ENCODE measurements at places on chromosomes 1 and 21.

DNA sequence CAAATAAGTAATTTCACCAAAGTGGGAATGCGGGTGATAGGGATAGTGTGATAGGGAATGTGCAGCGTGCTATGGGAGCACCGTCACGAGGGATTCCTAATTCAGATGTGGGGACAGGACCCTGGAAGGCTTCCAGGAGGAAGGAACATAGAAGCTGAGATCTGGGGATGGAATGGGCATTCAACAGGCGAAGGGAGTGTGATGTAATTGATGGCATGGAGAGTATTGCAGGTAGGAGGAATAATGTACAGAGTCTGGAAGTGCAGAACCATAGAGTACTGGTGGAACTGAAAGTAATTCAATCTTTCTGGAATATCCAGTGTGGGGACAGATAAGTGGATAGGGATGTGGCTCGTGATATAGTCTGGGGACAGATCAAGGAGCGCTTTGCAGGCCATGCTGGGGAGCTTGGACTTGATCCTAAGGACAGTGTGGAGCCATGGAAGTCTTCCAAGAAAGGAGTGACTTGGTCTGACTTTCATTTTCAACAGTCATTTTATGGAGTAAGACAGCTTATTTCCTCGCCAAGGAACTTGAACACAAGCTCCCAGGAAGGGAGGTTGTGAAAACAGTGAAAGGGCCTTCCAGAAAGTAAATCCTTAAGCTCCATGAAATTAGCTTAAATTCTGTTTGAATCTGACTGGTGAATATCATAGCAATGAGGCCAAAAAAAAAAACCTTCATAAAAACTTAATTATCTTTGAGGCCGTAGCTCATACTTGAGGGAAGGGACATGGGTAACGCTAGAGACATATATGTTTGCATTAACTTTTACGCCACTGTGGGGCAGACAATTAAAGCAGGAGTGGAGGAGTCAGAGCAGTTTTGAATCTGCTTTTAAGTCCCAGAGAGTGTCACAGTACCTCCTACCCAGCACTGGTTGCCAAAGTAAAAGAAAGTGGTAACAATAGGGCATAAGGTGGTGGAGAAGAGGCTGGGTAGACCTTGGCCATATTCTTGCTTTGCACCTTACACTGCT, 55.8 kb downstream of the ROR1 start:
- DNase-seq: no peak

- DNase-seq: no peak
Observed at GRCh38 chr1:246577082-246577719, 10.9 kb downstream of the CNST start.

- DNase-seq: no peak
Observed at GRCh38 chr1:62962901-62963776, 179.2 kb downstream of the ATG4C start.

- no peak for DNase-seq
Observed at GRCh38 chr1:242691610-242691945, 167.1 kb upstream of the PLD5 start.

- no peak for DNase-seq
Observed at GRCh38 chr1:171901245-171901644, 59.9 kb downstream of the DNM3 start.

- DNase-seq: no peak
Observed at GRCh38 chr1:8516278-8516777, 198.4 kb downstream of the SLC45A1 start.

DNA sequence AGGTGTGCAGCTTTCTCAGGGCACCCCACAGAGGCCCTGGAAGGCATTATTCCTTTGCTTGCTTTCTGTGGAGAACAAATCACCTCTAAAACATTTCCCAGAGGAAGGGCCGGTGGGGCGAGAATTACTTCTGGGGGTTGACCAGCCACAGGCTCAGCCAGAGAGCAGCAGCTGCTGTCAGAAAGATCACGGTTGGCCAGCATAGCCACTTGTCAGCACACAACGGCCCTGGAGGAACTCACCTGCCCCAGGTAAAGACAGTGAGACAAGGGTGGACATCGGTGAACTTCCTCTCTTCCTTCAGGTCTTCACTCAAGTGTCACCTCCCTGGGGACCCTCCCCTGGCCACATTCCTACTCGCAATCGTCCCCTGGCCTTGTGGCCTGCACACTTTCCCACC, 69.5 kb upstream of the CLDN14 start:
- no peak for DNase-seq

- DNase-seq: no peak
Observed at GRCh38 chr1:58911841-58912499, 128.1 kb upstream of the JUN start.

DNA sequence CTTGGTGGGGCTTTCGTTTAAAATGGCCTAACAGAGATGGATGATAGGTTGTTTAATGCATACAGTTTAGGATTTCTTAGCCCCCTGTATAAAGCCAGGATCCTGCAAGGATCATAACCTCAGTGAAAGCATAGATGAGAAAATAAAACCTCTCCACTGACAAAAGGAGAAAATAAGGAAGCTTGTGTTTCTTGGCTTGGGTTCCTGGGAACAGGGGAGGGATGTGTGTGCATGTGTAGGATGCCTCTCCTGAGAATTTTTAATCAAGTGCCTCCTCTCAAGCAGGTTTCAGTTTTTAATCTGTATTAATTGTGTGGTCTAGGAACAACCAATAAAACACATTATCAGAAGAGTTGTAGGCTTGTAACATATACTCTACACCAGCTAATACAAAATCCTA, 26.1 kb downstream of the PRKACB start:
- no peak for DNase-seq

DNA sequence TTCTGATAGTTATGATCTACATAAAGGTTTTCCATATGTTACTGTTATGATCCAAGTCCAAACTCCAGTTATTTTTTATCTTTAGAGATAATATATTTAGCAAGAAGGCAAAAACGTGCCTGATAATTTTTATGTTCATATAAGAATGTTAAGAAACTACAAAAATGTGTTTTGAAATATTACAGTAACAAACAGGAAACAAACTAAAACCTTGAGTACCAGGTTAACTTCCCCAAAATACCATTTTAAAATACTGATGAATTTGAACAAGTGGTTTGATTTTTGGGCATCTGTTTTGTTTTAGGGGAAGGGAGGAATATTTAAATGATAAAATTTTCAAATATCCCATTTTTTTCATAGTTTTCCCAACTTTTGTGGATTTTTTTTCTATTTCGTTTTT, 124.8 kb downstream of the NR5A2 start:
- DNase-seq: no peak

DNA sequence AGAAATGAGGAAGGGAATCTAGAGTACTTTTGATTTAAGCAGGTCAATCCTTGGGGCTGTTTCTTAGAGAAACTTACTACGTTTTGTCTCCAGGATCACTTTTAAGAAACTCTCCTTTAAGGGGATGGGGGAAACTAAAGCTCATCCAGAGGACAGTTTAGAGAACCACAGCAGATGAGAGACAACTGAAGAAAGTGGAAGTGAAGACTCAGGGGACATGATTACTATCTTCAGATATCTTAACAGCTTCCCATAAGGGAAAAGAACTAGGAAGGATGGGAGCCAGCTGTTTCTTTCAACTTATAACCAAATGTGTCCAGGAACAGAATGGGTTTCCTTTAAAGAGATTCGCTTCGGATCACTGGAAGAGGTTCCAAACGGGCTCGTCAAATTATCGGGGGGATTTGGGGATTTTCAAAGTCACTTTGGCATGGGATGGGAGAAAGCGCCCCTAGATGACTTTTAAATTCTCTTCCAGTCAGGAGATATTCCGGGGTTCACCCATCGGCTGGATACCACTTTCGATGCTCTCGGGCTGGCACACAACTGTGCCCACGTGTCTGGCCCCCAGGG, 1.2 kb downstream of the SCMH1 start:
- no peak for DNase-seq

GRCh38 chr1:237154157-237154556, 112.2 kb downstream of the RYR2 start:
- DNase-seq: no peak

DNA sequence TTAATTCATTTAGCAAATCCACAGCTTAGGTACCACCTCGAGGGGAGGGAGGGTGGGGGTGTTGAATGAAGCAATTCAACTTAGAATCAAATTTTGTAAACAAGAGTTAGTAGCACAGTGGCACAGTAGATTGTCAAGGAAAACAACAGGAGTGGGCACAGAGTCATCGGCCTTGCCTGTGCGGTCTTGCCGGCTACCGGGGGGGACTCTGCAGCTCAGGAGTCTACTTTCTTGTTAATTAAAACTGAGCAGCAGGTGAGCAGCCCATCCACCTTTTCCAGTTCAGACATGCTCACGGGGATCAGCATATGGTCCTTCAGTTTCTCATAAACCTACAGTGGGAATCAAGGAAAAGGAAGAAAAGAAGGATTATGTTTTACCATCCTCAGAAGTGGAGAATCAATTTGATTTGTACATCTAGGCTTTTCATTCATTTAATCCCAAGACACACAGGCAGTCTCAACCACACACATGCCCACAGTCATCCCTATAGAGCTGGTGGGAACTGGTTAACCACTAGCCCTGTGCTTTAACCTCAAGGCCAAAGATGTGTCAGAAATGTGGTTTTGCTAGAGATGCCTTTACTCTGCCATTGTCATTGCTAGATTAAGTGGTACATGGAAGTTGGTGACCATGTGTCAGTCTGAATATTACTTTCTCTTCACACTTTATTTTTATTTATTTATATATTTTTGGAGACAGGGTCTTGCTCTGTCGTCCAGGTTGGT, 45.0 kb upstream of the BCL10 start:
- DNase-seq: no peak

GRCh38 chr1:46363121-46363520, 22.5 kb downstream of the NSUN4 start:
- no peak for DNase-seq

DNA sequence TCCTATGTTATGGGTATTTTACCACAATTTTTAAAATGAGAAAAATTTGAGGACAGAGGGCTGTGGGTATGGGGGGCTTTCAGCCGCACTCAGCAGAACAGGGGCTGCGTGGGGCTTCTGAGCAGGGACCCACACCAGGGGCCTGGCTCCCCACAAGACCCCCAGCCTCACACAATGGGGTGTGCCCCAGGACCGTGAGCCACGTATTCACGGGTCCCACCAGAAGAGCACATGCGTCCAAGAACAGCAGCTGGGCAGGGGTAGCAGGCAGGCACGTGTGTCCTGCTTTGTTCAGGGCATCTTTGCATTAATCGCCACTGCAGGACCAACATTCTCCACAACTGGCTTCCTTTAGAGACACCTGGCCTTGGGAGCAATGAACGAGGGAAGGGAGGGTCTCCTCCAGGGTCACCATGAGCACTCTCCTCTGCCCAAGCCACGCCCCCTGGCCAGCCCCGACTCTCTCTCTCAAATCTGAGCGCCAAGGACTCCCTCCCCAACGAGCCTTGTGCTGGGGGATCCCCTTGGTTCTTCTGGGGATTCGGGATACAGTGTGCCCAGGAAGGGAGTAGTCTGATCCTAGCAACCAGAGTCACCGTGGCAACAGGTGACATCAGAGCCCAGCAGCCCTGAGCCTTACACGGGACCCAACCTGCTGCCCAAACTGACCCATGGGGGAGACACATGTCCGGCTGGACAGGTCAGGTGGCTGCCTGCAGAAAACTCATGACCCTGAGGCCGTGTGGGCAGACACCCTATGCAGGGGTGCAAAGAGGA, 7.4 kb upstream of the ARF1 start:
- DNase-seq: no peak

- DNase-seq: no peak
Observed at GRCh38 chr21:45737485-45738166, 94.1 kb downstream of the PCBP3 start.

GRCh38 chr21:23811805-23812204, 1795.5 kb downstream of the MRPL39 start:
- DNase-seq: no peak

GRCh38 chr21:42193131-42193671, 25.7 kb upstream of the ABCG1 start:
- no peak for DNase-seq

DNA sequence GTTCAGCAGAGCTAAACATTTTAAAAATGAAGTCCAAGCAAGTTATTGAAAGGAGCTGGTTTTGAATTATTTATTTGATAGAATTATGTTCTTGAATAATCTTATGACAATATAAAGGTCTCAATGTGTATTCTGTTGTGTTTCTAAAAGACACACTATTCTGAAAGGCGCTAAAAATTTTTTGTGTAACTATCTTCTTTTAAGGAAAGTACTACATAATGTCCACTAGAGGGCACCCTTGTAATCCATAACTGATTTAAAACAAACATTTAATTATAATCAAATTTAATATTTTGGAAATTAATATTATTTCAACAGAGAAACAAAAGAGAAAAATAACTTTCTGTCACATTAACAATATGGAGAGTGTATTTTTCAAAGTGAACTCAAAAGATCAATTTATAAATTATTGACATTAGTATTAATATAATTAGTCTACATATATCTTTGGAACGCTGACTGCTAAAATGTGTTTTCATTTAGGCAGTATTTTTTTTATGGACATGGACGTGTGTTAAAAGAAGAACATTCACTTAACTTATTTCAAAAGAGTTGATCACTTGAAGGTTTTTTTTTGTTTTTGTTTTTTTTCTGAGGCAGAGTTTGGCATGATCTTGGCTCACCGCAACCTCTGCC, 248.4 kb downstream of the DENND1B start:
- DNase-seq: no peak

DNA sequence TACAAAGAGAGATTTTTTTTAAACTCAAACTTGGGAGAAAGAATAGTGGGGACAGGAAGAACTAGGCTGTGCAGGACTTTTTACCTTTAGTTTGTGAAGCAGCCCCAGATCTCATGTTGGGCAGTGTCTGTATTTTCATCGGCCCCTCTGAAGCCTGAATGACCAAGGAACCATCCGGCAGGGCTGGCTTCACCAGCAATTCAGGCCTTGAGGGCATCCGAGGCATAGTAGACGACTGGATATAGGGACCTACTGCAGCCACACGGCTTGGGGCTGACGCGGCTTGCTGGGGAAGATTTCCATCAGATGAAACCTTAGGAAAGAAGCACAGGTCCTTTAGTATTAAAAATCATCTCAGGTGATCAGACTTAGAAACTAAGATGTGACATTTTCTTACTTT, 43.7 kb downstream of the TP53BP2 start:
- no peak for DNase-seq

GRCh38 chr1:31573261-31573660, 3.1 kb upstream of the TINAGL1 start:
- no peak for DNase-seq

DNA sequence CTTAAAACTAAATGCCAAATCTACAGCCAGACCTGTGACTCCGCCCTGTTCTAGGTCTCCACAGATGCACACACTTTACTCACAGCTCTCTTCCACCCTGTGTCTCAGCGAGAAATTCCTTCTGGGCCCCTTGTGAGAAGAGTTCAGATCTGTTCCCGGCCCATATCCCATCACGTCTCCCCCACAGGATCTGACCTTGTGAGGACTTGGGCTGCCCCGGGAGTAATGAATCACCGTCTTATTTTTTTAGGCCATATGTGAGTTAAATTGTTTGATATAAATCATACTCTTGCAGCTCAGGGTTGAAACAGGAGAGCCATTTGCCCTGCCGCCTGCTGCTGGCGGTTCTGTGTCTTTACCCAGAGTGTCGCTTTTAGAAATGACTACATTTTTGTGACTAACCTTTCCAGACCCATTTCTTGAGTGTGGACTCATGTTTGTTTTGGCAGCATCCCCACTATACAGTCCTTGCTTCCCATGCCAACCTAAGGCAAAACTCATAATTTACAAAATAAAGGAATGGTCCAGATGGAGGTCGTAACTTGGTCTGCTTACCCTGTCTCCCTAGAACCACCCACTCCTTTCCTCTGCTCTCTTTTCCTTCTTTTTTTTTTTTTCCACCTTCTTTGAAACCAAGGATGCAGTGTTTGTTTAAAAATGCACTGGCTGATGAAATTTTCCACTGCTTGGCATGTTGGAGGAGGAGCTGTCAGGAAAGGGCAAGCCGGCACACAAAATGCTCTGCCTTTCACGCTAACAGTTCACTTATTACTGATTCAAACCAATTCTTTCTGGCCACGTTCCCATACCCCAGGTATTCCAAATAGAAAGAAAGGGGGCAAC, 98.0 kb upstream of the C1orf105 start:
- DNase-seq: no peak

Data from activated CD4-positive, alpha-beta T cell treated with anti-CD3 and anti-CD28 coated beads for 24 hours (primary cell).